ENCODE measurements at places on chromosomes 11 and 22. TPM values are rescaled to one million over a fixed set of nuclear protein-coding genes. Genes with fewer than 3 reads are reported as not detected.

- DNase-seq, result no peak
Measured at GRCh38 chr11:67592880-67593564, 9.4 kb downstream of the GSTP1 start.

GRCh38 chr11:128776424-128777284 is 82.8 kb downstream of the FLI1 start:
- DNase-seq, result no peak

GRCh38 chr22:19522881-19523239 is 1.4 kb downstream of the CLDN5 start:
- DNase-seq, result peak; percentile 51

DNA sequence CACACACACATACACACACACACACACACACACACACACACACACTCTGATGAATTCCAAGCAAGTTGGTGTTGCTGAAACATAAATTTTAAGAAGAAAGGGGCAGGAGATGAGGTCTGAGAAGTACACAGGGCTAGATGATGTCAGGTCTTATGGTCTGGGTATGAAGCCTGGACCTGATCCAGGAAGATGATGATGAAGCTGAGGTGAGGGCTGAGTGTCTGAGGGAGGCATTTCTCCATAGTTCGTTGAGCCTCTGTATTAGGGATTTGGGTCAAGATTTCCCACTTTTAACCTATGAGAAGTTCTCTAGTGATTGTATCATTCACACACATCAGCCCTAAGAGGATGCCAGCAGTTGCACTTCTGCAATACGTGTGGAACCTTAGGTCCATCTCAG is 32.6 kb downstream of the KREMEN1 start:
- DNase-seq, result no peak

GRCh38 chr11:58921778-58922390 is 17.4 kb upstream of the GLYATL1 start:
- DNase-seq, result no peak

- DNase-seq, result no peak
Measured at GRCh38 chr11:4643076-4643475, 706 bp upstream of the OR51E1 start.

DNA sequence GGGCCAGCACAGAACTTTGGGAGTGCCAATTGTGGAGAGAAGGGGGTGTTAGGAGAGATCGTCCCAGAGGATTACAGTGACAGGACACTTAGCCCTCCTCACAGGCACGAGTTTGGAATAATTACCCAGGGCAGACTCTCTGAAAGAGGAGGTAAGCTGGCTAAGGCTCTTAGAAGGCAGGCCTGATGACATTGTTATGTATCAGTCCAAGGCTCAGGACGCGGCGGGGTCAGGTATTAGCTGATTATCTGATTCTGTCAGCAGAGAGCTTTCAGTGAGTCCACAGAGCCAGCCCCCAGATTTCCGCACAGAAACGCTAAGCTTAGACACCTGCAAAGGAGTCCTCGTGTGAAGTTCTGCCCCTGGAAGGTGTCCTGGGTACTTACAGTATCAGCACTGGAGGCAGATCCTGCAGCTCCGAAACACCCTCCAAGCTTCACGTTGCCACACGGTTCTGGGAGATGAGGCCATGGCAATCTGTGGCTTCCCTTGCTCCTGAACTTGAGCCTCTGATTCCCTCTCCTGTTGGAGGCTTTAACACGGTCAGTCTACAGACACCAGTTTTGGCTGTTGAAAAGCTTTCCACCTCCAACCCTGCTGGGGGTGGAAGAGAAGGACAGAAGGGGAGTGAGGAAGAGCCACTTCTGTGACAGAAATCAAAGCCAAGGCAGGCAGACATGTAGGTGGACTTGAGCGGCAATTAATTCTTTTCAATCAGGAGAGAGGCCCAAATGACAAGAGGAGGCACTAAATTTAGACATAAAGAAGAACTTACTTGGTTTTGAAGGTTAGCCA is 123.6 kb upstream of the CADM1 start:
- no peak for DNase-seq

GRCh38 chr11:36222831-36223635 is 66.2 kb downstream of the COMMD9 start:
- DNase-seq, result peak; percentile 62

GRCh38 chr22:23204125-23204488 is 23.8 kb downstream of the BCR start:
- DNase-seq, result no peak

DNA sequence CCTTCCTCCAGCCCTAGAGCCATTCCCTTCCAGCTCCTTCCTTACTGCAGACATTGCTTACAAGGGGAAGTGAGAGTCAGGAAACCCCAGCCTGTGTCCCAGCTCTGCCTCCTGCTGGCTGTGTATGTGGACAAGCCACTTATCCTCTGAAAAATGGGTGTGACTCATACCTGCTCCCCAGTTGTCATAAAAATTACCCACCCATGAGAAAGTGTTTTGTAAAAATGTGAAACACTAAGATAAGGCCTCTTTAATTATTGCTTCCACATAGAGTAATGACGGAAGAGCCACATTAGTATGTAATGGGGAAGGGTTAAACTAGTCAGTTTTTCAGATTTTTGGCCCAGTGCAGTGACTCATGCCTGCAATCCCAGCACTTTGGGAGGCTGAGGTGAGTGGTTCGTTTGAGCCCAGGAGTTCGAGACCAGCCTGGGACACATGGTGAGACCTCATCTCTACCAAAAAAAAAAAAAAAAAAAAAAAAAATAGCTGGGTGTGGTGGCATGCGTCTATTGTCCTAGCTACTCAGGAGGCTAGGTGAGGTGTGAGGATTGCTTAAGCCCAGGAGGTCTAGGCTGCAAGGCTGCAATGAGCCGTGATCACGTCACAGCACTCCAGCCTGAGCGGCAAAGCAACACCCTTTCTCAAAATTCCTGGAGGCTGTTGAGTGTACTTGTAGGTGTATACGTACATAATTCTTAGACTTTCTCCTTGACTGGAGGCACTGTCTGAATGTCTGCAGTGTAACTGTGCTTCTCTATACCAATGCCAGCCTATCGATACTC is 84.9 kb downstream of the CTTN start:
- DNase-seq, result no peak

GRCh38 chr11:63944987-63945386 is 6.2 kb downstream of the NAA40 start:
- no peak for DNase-seq

DNA sequence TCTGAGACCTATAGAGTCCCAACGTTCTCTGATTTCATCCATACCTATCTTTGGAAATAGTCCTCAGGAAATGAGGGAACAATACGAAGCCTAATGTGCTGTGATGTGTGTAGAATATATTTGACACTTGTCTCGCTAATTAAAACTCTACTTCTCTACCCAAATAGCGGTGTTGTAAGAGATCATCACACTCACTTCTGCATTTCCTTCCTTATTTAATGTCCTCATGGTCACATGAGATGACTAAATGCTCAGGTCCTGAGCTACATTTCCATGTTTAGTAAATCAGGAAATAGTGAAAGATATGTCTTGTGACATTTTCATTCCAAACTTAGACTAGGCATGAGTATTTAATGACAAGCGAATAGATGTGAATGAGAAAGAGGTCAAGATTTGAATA is 112.3 kb downstream of the MAML2 start:
- no peak for DNase-seq

- no peak for DNase-seq
Measured at GRCh38 chr22:29205252-29205593, 473 bp upstream of the EMID1 start.

- DNase-seq, result no peak
Measured at GRCh38 chr22:43917521-43917920, 6.1 kb upstream of the PNPLA3 start.

GRCh38 chr11:132858223-132858622 is 674.1 kb downstream of the OPCML start:
- no peak for DNase-seq

GRCh38 chr11:134063991-134064747 is 4.7 kb upstream of the JAM3 start:
- DNase-seq, result no peak

- no peak for DNase-seq
Measured at GRCh38 chr11:66268952-66269905, 790 bp downstream of the RAB1B start.

DNA sequence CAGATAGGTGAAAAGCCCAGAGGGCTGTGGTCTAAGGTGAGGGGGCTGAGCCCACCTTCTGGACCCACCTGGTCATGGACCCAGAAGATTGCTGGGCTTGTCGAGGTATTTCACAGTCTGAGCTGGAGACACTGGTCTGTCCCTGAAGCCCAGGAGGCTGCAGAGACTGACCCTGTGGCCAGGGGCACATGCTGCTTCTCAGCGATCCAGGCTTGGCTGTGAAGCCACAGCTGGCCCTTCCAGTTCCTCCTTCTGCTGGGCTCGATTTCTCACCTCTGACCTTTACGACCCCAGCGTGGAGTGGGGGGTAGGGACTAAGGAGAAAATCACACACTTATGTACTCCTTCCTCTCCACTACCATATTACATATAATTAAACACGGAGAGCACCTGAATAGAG is 88.5 kb downstream of the NECTIN1 start:
- no peak for DNase-seq

- DNase-seq, result no peak
Measured at GRCh38 chr11:126457817-126458216, 102.3 kb downstream of the ST3GAL4 start.

GRCh38 chr11:69371731-69372588 is 78.0 kb downstream of the MYEOV start:
- DNase-seq, result peak; percentile 54

GRCh38 chr22:44975427-44976262 is 34.2 kb downstream of the PHF21B start:
- peak; percentile 81 for DNase-seq

GRCh38 chr11:12053606-12054361 is 45.4 kb upstream of the DKK3 start:
- no peak for DNase-seq

DNA sequence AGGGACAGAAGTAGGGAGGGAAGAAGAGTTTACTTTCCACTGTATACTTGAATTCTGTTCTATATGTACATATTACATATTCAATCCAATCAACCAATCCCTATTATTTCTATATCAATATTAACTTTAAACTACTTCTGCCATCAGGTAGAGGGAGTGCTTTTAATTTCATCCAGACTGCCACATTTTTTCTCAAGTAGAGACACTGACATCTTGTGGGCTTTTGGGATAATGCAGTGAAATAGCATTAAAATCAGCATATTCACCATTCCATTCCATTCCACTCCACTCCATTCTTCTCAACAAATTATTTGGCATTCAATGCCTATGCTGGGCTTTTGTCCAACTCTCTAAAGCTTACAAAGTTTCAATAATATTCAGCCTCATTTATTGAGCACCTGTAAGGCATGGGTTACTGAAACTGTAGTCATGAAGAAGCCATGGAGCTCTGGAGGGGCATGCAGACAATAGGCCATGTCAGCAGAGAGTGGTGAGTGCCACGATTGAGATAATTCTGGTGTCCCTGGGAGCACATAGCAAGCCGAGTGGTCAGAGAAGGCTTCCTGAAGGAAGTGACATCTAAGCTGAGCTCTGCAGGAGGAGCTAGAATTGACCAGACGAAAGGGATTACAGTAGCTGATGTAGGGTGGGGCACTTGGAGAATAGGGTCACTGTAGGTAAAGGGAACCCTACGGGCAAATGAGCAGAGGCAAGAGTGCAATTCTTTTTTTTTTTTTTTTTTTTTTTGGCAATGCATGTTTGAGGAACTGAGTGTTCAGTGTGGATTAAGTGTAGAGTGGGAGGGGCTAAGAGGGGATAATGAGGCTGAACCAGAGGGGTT is 12.8 kb upstream of the CLPB start:
- DNase-seq, result no peak

The EIF1AD gene
- 18.1 TPM for total RNA-seq

The DNAJB7 gene
- total RNA-seq, result not detected

The MN1 gene
- total RNA-seq, result 6.4 TPM

The JAML gene
- 5.4 TPM for total RNA-seq

The CNGA4 gene
- not detected for total RNA-seq

The PDE3B gene
- 8.7 TPM for total RNA-seq

The KRTAP5-9 gene
- total RNA-seq, result not detected

The KIRREL3 gene
- 0.30 TPM for total RNA-seq

The LPXN gene
- total RNA-seq, result 4.4 TPM

The PNPLA3 gene
- total RNA-seq, result 0.32 TPM

The TRPM5 gene
- not detected for total RNA-seq
